HTR-8/SVneo (cell line): ENCODE measurements at places on chromosomes 7 and 10.

DNA sequence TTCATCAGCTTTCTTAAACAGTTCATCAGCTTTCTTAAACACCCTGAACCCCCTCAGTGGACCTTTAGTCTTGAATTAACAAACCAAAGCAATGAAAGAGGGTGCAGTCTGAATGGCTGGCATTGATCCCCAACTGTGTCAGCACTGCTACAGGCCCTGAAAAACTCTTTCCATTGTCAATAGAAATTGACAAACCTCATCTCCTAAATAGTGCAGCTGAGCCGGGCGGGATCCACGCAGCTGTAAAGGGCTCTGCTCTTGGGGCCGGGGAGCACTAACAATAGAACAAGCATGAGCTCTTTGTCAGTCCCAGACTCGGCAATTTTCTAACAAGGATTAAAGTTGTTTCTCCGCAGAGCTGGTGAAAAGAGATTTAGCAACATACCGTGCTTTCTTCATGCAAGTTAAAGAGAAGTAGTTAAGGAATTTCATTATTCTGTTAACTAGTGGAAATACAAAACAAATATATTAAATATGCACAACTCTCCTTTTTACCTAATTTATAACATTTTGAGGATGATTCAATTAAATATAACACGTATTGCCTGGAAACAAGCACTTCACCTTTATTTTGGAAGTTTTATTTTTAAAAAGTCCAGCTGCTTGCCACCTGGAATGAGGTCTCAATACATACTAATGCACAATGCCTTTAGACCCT lies 24.7 kb upstream of the FEZF1 start:
- DNase-seq, result no peak

- no peak for DNase-seq
These were observed 5.1 kb downstream of the DDIT4 start for GRCh38 chr10:72278668-72279393.

DNA sequence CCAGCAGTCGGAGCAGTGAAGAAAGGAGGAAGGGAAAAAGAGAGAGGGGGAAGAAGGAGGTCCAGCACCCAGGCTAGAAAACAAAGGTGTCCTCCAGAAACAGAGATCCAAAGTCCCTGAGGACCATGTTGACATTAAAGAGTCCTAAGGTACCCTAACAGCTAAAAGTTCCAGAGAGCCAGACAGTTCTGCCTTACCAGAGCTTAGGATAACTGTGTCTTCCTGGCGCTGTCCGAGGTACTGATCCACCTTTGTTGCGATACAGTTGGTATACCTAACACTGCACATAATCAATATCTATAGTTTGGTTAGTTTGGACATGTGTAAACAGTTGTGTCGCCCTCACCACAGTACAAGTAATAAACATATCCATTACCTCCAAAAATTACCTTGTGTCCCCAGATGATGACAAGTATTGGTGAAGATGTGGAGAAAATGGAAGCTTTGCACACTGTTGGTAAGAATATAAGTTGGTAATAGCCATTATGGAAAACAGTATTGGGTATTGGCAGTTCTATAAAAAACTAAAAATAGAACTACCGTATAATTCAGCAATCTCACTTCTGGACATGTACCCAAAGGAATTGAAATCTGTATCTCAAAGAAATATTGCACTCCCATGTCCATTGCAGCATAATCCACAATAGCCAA lies 59.8 kb downstream of the GRID1 start:
- peak; percentile 19 for DNase-seq

- no peak for DNase-seq
These were observed 287.2 kb downstream of the TNS3 start for GRCh38 chr7:47294556-47295222.
